ENCODE measurements at places on chromosomes 2 and 18.

DNA sequence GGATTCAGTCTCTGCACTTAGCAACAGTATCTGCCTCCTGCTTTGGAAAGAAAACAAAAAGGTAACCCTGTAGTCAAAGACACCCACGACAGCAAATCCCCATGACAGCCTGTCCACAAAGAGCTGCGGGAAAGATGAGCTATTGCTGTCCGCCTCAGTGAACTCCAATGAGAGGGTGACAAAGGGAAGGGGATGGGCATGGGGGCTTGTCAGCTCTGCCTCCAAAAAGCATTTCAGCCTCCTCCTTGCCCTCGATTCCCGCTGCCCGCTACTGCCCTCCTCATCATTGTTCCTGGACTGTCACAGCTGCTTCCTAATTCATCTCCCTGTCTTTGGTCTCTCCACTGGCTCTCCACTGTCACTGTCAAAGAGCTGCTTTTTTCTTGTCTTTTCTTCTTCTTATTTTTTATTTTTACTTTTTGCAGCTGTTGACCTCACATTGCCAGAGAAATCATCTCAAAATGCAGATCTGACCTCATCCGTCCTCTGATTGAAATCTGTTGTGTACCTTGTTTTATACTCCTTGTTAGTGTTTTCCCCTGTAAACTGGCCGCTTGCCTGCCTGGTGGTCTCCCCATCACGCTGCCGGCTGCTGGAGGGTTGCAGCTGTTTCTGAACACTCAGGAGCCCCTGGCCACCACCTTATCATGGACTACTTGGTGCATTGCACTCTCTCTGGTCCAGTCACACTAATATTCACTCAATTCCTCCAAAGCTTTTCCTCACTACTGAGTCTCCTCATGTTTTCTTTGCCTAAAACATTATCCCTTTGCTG lies 7.9 kb upstream of the E2F6 start:
- DNase-seq: no peak

DNA sequence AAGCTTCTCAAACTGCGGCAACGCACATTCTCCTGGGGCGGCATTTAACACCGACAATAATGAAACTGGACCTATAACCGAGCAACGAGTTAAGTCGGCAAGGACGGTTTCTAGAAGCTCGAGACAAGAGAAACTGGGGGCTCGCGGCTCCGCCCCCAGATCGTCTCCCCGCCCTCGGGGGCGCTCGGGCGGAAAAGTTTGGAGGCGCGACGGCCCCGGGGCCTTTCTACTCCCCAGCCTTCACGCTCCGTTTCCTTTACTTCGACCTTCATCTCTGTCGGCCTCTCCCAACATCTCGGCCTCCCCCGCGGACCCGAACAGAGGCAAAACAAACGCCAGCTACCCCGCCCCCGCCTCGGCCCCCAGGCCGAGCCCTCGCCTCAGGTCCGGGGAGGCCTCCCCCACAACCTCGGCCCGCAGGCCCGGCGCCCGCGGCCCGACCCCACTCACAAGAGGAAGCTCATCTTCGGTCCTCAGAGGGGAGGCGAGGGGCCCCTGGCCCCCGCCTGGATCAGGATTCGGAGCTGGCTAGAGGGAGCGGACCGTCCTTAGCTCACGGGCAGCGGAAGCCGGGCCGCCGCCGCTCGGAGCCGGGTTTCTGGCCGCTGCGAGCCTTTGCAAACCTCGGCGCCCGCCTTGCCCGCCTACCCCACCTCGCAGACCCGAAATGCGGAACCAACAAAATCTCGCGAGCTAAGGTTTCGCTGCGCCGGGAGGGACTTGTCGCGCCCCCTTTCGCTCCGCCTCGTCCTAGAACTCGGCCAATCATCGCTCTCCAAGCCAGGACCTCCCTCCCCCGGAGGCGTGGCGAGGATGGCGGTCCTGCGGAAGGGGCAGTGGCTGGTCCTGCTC lies at the start of gene MOB1A:
MOB1A (minus strand) TSS at position 669 of the 852 bp plus-strand sequence; CDS start at position 464, 205 bp downstream.
- DNase-seq: peak; percentile 95

- DNase-seq: no peak
Observed at GRCh38 chr2:216012133-216012829, 1.1 kb downstream of the MREG start.

GRCh38 chr2:203804070-203804469 lies 63.5 kb upstream of the CTLA4 start:
- DNase-seq: peak; percentile 67

DNA sequence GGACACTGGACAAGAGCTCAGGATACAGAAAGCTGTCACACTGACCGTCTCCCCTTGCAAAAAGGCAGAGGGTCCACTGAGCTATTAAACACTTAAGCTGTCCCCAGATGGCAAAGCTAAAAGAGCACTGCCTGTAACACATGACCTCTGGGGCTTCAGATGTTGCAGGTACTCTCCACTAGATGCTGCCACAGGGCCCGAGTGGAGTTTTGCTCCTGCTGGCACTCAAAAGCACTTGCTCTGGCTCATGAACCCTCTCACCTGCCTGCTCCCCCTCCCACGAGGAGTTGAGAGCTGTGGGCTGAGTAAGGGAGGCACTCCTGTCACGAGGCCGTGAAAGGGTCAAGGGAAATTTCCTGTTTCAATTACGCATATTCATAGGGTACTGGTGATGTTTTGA lies 227.9 kb downstream of the PRKCE start:
- no peak for DNase-seq

DNA sequence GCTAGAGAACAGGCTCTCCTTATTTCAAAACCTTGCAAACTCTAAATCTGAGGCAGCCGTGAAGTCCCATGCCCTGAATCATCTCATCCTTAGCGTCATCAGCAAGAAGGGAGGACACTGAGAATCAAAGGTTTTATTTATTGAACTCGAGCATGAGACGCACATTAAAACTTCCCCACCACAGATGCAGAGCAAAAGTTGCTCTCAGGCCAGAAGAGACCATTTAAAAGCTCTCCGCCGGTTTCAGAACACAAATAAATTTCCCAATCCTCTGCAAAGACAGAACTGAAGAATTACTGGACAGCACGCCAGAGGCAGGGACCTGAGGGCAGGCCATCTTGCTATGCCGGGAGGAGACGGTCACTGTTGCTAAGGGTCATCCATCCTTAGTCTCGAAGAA lies 1.3 kb downstream of the AMMECR1L start:
- DNase-seq: no peak

- DNase-seq: no peak
Observed at GRCh38 chr2:119011162-119011909, 69.3 kb downstream of the MARCO start.

DNA sequence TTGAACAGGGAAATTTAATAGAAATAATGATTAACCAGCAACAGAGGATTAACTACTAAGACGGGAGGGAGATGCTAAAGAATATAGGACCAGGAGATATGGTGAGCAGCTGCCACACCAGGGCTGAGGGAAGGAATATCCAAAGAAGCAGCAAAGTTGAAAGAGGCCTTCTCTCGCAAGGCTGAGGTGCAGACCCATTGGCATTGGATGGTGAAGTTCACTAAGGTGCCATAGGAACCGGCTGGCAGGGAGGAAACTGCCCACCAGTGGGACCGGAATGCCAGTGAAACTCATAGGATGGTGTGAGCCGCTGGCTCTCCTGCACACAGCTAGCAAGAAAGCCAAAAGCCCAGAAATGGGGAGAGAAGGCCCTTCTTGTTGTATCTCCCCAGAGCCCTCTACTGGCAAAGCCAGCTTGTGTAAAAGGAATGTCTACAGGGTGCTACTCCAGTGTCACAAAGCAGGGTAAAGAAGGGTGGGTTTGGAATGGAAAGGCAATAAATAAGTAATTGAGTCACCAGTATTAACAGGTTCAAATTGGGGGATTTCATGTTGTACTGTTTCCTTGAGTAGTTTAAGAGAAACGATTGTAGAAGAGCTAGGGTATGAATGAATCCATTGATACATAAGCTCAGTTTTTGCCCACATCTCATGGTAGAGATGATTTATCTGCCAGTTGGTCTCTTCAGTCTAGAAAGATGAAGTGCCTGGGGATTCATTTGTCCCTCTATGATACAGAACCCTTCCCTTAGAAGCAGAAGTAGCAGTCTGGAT lies 36.0 kb downstream of the FARP2 start:
- no peak for DNase-seq

- no peak for DNase-seq
Observed at GRCh38 chr2:128374711-128375413, 56.2 kb upstream of the HS6ST1 start.

DNA sequence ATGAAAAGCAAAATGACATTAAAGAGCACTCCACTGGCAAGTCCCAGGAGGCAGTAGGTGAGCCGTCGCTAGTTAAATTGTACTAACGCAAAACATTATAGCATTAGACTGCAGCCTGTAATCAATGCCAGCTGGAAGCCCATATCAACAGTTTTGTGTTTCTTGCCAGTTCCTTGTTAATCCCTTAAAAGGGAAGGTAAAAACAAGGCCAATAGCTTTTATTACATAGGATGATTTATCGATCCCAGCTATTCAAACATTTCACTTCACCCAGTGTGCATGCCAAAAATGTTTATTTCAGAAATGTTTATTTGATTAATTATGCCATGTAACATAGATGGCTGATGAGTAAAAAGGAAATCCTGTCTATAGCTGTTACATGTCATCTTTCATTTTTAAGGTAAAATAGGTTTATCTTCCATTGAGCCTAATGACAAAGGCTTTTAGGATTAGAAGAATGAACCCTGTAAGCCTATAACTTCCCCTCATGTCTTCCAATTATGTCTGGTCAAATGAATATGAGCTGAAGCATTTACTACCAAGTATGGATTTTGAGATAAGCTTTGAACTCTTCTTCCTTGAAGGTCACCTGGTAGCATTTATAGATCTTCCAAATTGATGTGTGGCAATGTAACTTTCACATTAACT lies 591.2 kb downstream of the RNF144A start:
- DNase-seq: no peak

GRCh38 chr2:48414980-48415835 lies 114.7 kb upstream of the STON1 start:
- DNase-seq: no peak

- no peak for DNase-seq
Observed at GRCh38 chr18:60978338-60978737, 354.9 kb upstream of the CDH20 start.

DNA sequence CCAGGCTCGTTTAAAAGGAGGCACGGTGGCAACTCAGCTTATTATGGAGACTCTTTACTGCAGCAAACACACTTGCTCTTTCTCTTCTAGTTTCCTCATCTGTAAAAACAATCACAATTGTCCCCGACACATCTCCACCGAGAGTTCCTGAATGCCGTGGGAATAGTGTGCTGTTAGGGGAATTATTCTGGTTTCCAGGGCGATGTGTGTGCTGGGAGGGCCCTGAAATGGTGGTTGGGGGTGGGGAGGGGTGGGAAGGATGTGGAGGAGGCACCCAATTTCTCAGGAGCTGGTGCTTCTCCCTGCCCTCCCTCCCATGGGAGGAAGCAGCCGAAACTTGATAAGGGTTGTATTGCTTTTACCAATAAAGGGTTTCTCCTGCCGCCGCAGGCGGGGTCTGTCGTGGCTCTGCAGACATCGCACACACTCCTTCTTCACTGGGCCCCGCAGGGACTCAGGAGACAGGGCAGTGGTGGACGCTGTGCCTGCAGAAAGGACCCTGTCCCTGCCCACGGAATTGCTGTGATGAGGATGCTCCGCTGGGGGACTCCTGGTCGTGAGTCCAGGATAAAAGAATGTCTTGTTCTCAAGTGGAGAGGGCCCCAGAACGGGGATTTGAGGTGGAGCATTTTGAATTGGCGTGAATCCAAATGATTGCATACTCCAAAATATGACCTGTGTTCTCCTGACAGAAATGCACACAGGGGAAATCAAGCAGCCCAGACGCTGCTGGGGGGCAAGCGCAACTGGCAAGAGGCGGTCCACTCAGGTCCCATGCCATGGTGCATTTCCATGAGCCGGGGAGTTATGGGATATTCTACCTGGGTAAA lies 119.2 kb downstream of the ACKR3 start:
- DNase-seq: no peak

DNA sequence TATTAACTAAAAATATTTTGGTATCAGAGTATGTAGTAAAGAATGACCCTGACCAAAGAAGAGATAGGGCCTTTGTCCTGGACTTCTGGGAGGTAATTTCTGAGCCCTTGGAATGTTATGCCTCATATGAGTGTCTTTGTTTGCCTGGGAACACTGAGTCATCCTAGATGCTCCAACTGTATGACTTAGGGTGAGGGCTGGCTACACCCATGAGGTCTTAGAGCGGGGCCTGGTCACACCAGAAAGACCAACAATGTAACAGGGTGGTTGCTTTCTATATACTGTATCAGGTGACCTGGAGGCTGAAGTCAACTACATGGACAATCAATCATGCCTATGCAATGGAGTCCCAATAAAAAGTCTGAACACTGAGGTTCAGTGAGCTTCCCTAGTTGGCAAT lies 253.1 kb downstream of the MBD2 start:
- DNase-seq: no peak

DNA sequence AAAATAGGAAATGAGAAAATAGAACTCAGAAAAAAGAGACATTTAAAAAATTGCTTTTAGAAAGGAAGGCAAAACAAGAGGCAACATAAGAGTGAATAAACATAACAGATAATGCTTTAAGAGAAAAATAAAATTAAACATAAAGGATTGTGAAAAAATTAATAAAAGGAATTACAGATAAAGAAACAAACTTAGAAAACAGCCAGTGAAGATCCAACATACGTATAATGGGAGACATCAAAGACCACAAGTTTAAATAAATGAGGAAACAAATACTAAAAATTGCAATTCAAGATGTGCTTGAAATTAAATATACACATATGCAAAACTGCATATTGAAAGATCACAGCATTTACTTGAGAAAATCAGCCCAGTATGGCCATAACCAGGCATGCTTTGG lies 448.9 kb downstream of the NBAS start:
- no peak for DNase-seq

- no peak for DNase-seq
Observed at GRCh38 chr2:28283861-28284260, 108.8 kb upstream of the FOSL2 start.

GRCh38 chr2:17573804-17574175 lies 33.3 kb downstream of the VSNL1 start:
- DNase-seq: no peak

- DNase-seq: no peak
Observed at GRCh38 chr2:106932644-106933043, 46.7 kb upstream of the ST6GAL2 start.

GRCh38 chr2:208186465-208186864 lies 3.4 kb downstream of the C2orf80 start:
- DNase-seq: no peak

DNA sequence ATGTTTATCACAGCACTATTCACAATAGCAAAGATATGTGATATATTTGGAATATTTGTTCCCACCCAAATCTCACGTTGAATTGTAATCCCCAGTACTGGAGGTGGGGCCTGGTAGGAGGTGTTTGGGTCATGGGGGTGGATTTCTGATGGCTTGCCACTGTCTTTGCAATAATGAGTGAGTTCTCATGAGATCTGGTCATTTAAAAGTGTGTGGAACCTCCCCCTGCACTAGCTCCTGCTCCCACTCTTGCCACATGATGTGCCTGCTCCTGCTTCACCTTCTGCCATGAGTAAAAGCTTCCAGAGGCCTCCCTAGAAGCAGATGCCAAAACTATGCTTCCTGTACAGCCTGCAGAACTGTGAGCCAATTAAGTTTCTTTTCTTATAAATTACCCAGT lies 72.2 kb upstream of the DYNC1I2 start:
- DNase-seq: no peak

DNA sequence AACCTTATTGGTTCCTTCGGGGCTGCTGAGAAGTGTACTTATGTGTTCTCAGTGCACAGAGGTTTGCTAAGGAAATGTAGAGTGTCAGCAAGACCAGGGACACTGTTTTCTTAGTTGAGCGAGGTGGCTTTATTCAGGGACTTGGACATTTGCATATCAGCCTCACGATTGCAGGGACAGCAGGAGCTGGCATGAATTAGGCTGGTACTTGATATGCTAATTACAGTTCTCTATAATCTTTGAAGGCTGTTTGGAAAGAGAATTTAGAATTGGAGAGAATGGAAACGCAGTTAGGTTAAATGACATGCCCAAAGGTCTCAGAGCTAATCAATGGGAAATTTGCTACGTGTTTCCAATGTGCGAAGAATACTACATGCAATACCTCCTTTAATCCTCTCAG lies 18.7 kb upstream of the MTCL1 start:
- DNase-seq: no peak
